ENCODE measurements at places on chromosomes 5 and 9.
A peak's percentile ranks its signal among the peaks of the same experiment; 100 is the strongest.

DNA sequence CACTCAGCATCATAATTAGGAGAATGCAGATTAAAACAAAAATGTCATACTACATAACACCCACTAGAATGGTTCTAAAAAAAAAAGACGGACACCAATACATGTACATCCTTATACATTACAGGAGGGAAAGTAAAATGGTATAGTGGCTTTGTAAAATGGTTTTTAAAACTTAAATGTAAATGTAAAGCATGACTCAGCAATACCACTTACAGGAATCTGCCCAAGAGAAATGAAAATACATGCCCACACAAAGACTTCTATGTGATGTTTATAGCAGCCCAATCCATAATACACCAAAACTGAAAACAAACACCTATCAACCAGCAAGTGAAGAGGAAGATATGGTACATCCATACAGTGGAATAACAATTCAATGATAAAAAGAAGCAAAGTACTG is 939.1 kb upstream of the ACO1 start:
- peak; percentile 19 for ATAC-seq

- no peak for ATAC-seq
Measured at GRCh38 chr5:170315154-170315553, 17.6 kb upstream of the LCP2 start.

GRCh38 chr5:171295299-171295698 is 13.7 kb upstream of the TLX3 start:
- no peak for ATAC-seq

DNA sequence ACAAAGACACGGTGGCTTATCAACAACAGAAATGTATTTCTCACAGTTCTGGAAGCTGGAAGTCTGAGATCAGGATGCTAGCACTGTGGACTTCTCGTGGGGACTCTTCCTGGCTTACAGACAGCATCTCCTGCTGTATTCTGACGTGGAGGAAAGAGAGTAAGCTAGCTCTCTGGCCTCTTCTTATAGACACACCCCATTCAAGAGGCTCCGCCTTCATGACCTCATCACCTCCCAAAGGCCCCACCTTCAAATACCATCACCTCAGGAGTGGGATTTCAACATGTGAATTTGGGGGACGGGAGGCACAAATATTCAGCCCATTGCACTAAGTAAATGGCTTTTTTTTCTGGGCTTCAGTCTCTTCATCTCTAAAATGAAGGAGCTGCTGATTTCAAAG is 27.6 kb downstream of the KCNMB1 start:
- ATAC-seq = no peak

DNA sequence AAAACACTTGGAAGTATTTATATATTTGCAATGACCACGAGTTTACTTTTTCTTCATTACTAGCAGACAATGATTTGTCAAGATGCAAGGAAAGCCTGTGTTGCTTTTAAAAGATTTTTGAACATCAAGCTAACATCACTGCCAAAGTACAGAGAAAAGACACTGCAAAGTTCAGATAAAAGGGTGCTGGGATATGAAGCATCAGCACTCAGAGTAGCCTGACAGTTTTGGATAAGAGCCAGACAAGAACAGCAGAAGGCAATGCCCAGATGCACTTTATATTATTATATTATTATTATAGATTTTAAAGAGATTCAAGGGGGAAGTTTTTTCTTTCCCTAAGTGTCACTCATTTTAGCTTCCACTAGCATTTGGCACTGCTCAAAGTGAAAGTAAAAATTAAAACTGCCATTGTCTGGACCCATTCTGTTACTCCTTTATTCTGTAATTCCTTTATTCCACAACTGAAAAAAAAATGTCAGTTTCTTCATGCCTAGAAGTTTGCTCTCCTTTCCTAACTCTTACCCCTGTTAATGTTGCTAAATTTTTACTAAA is 240.6 kb downstream of the EFNA5 start:
- ATAC-seq = no peak

DNA sequence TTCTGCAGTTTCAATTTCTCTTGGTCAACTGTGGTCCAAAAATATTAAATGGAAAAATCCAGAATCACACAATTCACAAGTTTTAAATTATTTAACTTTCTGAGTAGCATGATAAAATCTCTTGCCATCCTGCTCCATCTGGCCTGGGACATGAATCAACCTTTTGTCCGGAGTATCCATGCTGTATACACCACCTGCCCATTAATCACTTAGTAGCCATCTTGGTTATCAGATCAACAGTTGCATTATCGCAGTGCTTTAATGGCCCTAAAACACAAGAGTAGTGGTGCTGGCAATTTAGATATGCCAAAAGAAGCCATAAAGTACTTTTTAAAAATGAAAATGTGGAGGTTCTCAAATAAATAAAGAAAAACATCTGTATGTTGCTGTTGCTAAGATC is 25.3 kb downstream of the EFCAB9 start:
- ATAC-seq = no peak

- ATAC-seq = no peak
Measured at GRCh38 chr5:9156282-9156681, 389.6 kb downstream of the SEMA5A start.

DNA sequence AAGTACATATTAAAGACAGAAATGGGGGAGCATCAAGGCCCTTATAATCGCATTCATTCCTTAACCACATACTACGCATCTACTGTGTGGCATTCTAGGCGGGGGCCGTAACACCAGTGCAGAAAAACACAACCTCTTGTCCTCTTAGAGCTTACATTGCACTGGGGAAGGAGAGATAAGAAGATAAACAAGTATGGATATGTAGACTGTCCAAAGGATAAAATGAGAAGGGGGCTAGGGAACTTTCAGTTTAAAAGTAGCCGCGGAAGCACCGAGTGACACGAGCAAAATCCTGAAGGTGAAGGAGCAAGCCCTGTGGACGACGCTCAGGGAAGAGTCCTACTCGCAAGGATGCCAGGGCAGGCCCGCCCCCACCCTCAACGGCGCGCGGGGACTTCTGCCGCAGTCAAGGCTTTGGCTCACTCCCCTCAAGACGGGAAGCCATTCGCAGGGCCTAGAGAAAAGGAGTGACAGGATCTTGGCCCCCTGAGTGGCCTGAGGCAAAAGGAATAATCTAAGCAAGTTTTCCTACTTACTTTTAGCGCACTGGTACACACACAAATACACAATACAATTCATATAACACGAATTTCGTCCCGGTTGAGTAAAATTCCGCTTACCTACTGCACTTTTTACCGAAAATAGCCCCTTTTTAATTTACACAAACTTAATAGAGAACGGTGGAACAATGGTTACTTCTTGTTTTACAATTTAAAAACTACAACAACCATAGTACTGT is 1.3 kb upstream of the NIPBL start:
- peak; percentile 37 for ATAC-seq

DNA sequence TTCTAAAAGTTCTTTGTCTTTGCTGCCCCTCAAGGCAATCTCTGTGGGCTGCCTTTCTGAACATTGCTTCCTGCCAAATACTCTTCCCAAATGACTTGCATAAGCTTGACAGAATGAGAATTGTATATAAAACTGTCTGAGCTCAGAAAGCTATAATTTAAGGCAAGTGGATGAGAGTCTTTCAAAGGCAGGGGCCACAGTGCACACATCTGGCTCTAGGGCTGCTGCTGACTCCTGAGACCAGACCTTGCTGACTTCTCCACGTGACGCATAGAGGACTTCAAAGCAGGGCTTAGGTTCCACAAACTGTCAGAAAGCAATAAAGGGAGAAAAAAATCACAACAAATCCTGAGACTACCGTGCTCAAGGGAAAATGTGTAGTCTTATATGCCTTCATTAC is 79.4 kb upstream of the DIRAS2 start:
- no peak for ATAC-seq

GRCh38 chr9:69585571-69585970 is 86.6 kb downstream of the APBA1 start:
- ATAC-seq = no peak

DNA sequence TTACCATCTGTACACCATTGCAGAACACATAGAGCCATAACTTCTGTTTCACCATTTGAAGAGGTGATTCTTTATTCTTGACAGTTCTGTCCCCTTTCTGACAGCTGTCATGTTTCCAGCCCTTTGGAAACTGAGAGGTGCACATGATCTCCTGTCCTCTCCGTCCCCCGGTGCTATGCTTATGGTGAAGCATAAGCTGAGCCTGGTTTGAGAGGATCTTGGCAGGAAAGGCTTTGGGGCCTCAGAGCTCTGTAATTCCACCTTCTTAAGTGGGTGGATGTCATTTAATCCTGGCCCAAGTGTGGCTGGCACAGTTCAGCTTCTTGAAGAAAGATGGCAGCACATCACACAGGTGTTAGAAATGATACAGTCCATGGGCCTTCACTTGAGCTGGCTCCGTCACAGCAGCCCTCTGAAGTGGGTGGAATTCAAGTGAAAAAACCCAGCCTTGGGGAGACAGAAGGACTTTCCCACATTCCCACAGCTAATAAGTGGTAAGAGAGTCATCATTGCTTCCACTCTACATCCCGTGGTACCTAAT is 30.7 kb upstream of the GRPEL2 start:
- no peak for ATAC-seq

GRCh38 chr5:98787131-98787719 is 13.8 kb downstream of the RGMB start:
- ATAC-seq = no peak

DNA sequence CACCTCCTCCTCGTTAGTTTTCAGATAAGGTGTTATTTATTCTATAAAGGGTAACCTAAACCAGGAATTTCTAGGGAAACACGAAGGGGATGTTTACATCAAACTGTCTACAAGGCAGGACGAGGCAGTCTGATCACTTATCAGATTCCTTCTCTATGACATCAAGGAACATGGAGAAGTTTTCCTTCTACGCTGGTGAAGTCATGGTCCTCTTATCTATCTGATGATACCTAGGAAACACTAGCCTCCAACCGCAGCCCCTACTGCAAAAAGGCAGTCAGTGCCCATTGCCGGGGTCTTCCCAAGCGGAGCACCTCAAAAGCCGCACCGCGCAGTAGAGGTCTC is 1.5 kb downstream of the MPDZ start:
- no peak for ATAC-seq

DNA sequence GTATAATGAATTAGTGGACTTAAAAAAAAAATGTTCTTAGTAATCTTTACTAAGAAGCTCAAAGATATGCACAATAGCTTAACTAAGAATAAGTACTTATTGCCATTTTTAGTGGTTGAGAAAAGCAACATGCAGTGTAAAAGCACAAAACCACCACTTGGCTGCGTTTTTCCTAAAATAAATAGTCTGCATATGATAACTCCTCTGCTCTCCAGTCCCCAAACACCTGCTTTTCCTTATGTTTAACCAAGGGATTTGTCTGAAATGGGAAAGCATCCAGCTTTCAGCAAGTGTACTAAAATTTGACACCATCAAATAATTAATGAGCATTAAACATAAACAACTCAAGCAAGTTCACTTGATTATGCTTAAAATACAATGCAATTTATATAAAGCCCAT is 41.4 kb downstream of the PSIP1 start:
- ATAC-seq = no peak

- ATAC-seq = no peak
Measured at GRCh38 chr9:87889882-87890252, 7.2 kb downstream of the SPATA31E1 start.

DNA sequence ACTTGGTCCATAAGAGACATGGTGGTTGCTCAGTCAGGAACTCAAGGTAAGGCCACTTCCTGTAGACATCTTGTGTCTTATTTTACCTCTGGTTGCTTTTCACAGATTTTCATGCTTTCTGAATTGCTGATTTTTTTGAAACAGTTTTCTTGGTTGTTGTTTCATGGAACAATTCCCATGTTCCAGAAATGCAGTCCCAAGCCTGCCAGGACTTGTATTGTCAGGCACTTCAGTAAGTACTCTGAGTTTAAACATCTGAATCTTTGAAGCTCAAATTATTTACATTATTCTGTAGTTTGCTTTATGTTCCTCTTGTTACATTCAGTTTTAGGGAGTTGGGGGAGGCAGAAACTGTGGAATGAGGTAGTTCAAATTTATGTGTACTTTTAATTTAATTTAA is 290.2 kb downstream of the DMRT2 start:
- no peak for ATAC-seq

DNA sequence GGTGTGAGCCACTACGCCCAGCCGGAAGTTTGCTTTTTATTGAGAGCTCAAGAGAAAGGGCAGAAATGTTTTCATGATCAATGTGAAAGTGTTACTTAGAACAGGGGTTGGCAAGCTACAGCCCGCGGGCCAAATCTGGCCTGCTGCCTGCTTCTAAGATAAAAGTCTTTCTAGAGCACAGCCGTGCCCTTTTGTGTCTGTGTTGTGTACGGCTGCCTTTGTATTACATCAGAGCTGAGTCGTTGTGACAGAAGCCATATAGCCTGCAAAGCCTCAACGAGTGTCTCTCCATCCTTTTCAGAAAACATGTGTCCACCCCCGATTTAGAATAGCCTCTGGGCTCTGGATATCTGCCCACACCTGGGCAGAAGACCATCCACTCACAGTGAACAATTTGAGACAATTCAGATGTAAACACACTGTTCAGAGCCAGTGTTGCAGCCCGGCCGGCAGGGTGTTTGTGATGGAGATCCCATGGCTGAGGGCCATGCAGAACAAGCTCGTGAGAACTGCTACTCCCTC is 28.8 kb downstream of the AK8 start:
- ATAC-seq = no peak

GRCh38 chr9:13847270-13847669 is 466.7 kb downstream of the NFIB start:
- no peak for ATAC-seq

GRCh38 chr9:85021686-85022085 is 352.2 kb downstream of the NTRK2 start:
- ATAC-seq = no peak

GRCh38 chr5:76836181-76836580 is 13.6 kb upstream of the S100Z start:
- ATAC-seq = no peak

- ATAC-seq = no peak
Measured at GRCh38 chr5:172898218-172898842, 60.9 kb upstream of the RPL26L1 start.

- ATAC-seq = peak; percentile 73
Measured at GRCh38 chr5:131164191-131165118, 601 bp downstream of the HINT1 start.

- no peak for ATAC-seq
Measured at GRCh38 chr5:8769631-8770030, 776.2 kb downstream of the SEMA5A start.

DNA sequence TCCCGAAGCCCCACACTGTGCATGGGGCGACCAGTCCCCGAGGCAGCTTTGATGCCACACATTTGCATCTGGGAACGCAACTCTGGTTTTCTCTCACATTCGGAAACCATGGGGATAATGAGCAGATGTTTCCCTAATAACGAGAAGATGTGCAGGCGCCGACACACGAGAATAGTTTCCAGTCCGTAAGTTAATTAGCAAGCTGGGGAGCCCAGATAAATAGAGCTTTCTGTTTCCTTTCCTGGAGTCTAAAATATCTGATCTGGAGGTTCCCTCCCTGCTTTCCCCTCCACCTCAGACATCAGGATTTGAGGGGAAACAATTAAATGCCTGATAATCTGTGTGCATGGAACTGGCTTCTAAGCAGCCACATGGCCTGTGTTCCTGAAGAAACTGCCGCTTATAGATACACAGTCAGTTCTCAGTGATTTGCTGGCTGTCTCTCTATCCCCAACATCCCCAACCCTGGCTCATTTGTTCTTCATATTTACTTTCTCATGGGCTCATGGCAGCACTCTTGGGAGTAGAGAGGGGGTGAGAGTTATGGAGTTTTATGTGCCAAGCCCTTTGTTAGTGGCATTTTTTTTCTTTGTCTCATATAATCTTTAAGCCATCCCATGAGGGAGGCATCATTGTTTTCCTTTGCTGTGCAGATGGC is 62.8 kb downstream of the PDZD2 start:
- ATAC-seq = no peak
